ENCODE measurements at places on chromosomes 3 and 15.

- no peak for DNase-seq
These were observed 38.0 kb downstream of the RAB7A start for GRCh38 chr3:128763967-128764366.

- DNase-seq: no peak
These were observed 157.9 kb downstream of the MEX3B start for GRCh38 chr15:81887912-81888311.

- DNase-seq: no peak
These were observed 31.7 kb upstream of the CMTM7 start for GRCh38 chr3:32359766-32360492.

DNA sequence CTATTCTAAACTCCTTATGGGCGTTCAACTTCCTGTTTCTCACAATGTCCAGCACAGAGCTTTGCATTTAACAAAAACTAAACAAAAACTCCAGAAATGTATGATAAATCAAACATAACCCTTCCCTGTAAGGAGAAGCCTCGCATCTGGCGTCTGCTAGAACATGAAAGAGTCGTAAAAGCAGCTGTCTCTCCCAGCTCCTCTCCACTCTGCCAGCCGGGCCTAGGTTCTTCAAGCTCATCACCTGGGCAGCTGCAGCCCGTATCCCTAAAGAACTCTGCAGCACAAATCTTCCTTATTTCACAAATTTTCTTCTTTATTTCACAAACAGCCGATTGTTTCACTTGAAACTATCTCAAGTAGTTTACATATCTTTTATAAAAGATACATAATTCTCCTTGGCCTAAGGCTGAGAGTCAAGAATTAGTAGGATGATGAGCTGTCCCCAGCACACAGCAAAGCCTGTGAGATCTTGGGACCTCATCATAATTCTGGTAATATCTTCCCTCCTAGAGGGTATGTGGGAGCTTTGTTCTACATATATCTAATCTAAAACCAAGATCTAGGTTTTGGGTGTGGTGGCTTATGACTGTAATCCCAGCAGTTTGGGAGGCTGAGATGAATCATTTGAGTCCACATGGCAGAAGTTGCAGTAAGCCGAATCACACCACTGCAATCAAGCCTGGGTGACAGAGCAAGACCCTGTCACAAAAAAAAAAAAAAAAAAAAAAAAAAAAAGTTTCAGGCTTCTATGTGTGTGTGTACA, 35.3 kb downstream of the ANXA2 start:
- no peak for DNase-seq

GRCh38 chr15:40092256-40092978, 16.3 kb downstream of the BMF start:
- DNase-seq: peak; percentile 78

DNA sequence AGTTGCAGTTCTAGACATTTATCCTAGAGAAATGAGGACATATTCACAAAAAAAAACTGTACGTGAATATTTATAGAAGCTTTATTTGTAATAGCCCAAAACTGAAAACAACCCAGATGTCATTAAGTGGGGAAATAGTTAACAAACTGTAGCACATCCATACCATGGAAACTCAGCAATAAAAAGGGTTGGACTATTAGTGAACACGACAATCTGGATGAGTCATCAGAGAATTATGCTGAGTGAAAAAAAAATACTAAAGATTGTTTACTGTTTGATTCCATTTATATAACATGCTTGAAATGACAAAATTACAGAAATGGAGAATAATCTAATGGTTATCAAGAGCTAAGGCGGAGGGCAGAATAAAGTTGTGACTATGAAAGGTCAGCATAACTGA, 59.5 kb downstream of the CPA3 start:
- DNase-seq: no peak

GRCh38 chr3:177337541-177338331, 140.5 kb upstream of the TBL1XR1 start:
- DNase-seq: no peak

- DNase-seq: no peak
These were observed 98.9 kb downstream of the C3orf38 start for GRCh38 chr3:88248658-88249057.

- DNase-seq: peak; percentile 51
These were observed 1.7 kb downstream of the RORA start for GRCh38 chr15:61227269-61227949.

- no peak for DNase-seq
These were observed 505.3 kb downstream of the NLGN1 start for GRCh38 chr3:173902871-173903270.

GRCh38 chr15:90001062-90001682, at the start of gene ZNF710:
Gene ZNF710, plus strand, starts transcription at chr15:90001324. Its CDS starts 65,814 bp downstream, at chr15:90067138.
- peak; percentile 58 for DNase-seq

DNA sequence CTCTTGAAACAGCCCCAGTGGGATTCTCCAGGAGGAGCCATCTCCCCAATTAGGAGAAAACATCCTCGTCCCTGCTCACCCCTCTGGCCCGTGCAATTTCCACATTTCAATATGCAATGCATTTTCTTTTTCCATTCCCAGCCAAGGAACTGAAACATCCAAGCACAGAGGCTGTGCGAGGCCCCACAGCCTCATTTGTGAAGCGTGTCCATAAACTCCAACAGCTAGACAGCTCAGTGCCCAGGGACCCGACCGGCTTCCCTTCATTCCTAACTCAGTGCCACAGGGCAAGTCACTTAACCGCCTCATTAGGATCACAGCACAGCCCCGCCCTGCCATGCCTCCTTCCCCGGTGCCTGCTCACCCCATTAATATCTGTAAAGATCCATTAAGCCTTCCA, 204.2 kb upstream of the IGF1R start:
- DNase-seq: no peak

DNA sequence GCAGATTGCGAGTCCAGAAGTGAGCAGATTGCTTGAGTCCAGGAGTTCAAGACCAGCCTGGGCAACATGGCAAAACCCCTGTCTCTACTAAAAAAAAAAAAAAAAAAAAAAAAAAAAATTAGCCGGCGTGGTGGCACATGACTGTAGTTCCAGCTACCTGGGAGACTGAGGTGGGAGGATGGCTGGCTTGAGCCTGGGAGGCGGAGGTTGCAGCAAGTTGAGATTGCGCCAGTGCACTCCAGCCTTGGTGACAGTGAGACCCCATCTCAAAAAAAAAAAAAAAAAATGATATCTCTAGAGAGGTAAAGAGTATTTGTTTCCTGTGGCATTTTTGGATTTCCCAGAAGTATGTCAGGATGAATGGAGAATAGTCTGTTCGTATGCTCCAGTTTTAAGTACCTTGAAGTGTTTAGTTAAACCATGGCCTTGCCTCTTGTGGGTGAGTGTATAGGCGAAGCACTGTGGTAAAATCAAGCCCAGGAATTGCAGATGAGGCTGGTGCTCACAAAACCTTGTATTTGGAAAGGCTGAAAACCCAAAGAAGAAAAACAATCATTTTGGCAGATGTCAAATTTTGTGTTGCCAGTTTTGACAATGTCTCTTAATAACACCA, 5.9 kb downstream of the CACNA1D start:
- DNase-seq: no peak

All from NCI-H345 (cell line).